ENCODE measurements at places on chromosomes 12 and 14.

GRCh38 chr14:102891556-102891955, 30.9 kb upstream of the AMN start:
- no peak for DNase-seq

DNA sequence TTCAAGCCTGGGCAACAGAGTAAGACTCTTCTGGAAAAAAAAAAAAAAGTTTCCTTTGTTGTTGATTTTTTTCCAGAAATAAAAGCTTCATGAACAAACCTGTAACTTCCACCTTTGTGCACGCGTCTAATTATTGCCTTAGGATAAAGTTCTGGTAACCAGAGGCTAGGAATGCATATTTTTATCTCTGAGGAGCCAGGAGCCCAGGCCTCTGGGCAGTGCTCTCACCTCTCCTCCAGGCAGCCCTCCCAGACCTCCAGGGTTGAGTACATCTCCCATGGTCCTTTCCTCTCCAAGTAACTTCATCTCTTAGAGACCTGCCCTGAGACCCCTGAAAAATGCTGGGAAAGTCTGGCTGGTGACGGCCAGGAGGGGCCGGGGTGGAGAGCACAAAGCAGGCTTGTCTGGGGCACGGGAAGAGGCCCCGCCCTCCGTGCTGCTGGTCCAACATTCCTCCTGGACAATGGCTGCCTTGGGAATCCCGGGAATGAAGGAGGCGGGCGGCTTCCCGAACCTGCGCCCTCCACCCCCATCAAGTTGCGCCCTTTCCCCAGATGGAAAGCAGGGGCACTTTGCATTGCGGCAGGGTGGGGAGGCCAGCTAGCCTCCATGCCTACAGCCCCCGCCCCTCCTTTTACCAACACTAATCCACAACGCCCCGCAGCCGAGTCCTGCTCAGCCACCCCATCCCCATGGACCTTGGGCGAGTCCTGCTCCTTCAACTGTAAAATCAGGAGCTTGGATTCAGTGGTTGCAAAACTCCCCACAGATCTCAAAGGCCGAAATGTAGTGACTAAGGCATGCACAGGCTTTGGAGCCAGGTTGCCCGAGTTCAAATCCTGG, 7.3 kb upstream of the FIGNL2 start:
- no peak for DNase-seq

DNA sequence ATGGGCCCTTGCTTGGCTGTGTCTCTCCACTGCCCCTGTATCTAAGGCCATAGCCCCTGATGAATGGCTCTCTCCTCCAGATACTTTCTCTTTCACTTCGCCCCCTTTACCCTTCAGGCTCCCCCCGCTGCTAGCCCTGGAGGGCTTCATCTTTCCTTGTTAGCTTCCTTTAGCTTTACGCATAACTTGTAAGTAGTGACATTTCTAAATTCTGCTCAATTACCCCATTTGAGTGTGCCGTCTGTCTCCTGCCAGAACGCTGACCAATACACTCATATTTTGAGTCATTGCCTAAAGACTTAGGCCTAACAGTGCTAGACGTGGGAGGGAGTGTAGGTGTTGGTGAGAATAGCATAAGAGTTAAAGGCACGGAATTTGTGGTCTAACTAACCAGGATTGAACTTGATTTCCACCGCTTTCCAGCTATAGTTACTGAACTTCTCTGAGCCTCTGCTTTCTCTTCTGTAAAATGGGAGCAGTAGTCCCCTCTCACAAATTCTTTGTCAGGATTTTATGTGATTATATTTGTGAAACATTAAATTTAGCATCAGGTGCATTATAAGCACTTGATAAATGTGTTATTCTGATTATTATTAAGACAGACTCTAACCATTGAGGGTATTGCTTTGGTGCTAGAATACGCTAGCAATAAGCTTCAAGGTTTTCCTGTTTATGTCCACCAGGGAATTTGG, 129.3 kb downstream of the ZFP36L1 start:
- DNase-seq, result no peak

DNA sequence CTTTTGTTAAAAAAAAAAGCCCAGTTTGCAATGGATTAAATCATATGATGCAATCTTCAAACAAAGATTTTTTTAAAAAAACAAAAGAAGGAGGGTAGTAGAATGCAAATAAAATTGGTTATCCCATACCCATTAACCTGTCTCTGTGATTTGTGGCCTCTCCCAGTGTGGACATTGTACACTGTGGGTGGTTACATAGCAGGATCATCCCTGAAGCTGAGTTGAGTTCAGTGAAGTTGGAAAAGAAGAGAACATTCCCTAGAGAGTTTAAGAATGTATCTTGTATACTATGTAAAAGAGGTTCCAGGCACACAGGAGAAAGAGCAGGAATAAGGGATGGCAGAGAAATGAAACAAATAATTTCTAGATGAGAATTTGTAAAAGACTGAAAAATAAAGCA, 142.4 kb upstream of the SLC16A7 start:
- DNase-seq, result no peak

GRCh38 chr12:111408116-111408440, 2.4 kb downstream of the SH2B3 start:
- DNase-seq, result no peak

DNA sequence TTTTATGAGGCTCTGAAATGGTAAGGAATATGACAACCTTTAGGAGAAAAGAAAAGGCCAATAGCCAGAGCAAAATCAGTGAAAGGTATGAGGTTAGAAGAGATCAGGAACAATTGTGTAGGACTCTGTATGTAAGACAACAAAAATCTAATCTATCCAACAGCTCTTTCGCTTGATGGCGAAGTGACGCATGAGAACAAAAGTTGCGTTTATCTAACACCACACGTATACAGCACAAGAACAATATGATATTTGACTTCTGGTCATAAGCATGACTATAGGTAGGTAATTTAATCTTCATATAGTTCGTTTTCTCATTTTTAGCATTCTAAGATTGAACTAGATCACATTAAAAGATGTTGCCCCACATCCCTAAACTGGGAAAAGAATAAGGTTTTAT, 1.5 kb downstream of the CLECL1 start:
- no peak for DNase-seq

DNA sequence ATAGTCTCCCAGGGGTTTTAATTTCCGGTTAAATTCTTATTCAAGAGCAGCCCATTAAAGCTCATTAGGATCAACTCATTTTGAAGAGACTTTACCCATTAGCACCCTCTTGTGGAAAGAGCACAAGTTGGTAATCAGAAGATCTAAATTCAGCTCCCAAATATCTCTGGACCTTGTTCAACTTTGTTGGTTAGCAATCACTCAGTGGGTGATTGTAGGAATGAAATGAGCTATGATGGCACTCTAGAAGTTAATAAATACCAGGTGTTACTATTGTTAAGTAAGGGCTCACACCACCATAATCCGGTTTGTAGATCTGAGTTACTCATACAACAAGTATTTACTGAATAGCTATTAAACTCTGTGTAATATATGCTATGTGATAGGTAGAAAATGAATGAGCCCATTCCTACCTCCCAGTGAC, 42.9 kb downstream of the TRIP11 start:
- peak; percentile 59 for DNase-seq

DNA sequence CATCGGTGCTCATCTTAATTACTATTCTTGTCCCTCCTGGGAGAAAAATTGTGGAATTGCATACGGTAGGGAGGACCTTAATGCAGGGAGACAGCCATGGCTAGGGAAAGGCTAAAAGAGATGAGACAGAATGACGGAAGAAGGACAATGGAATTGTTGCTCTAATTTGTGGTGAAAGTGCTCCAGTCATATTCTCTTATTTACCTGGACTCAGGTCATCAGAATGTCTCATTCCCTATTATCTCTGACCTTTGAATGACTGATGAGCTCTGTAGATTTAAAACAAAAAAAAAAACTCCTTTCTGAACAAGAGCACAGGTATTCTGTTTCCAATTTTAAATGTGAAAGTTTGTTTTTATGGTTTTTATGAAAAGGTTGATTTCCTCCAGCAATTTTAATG, 8.6 kb upstream of the EPS8 start:
- no peak for DNase-seq

GRCh38 chr12:111616177-111616623, 17.1 kb upstream of the ATXN2 start:
- DNase-seq, result no peak

DNA sequence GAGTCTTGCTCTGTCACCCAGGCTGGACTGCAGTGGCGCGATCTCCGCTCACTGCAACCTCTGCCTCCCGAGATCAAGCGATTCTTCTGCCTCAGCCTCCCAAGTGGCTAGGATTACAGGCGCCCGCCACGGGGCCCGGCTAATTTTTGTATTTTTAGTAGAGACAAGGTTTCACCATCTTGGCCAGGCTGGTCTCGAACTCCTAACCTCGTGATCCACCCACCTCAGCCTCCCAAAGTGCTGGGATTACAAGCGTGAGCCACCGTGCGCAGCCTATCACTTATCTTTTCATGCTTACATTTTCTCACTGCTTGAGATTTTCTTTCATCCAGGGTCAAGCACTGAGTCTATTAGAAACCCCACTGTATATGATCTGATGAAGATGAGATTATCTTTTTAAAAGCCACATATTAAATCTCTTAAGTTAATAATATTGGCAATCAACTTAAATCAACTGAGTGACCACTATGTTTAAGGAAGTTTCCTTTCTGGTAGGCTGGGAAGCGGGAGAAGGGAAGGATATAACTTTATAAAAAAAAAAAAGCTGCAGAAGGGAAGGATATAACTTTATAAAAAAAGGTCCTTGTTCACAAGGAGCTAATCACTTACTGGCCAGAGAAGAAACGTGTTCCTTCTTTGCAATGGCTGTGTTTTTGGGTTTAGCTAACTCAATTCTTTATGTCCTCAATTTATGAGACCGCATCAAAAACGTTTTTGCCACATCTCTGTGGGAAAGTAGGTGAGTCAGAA, 1.3 kb upstream of the MDM2 start:
- DNase-seq, result no peak

- no peak for DNase-seq
Measured at GRCh38 chr12:21980544-21980943, 39.3 kb upstream of the ABCC9 start.

- no peak for DNase-seq
Measured at GRCh38 chr14:101586531-101587430, 25.5 kb downstream of the DIO3 start.

DNA sequence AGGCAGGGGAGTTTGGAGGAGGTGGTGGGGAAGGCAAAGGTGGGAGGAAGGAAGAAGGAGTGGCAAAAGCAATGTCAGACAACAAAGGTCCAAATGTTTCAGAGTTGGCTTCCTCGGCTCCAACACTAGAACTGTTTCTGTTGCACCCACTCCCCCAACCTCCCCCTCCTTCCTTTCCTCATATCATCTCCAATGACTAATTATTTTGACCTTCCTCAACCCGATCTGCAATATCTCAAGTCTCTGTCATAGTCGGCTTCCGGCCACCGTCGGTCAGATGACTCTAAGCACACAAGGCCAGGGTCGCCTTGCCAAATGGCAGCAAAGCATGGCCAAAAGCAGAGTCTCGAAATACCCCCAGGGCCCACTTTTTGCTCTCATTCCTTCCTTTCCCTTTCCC, 637.0 kb upstream of the TBX3 start:
- no peak for DNase-seq

DNA sequence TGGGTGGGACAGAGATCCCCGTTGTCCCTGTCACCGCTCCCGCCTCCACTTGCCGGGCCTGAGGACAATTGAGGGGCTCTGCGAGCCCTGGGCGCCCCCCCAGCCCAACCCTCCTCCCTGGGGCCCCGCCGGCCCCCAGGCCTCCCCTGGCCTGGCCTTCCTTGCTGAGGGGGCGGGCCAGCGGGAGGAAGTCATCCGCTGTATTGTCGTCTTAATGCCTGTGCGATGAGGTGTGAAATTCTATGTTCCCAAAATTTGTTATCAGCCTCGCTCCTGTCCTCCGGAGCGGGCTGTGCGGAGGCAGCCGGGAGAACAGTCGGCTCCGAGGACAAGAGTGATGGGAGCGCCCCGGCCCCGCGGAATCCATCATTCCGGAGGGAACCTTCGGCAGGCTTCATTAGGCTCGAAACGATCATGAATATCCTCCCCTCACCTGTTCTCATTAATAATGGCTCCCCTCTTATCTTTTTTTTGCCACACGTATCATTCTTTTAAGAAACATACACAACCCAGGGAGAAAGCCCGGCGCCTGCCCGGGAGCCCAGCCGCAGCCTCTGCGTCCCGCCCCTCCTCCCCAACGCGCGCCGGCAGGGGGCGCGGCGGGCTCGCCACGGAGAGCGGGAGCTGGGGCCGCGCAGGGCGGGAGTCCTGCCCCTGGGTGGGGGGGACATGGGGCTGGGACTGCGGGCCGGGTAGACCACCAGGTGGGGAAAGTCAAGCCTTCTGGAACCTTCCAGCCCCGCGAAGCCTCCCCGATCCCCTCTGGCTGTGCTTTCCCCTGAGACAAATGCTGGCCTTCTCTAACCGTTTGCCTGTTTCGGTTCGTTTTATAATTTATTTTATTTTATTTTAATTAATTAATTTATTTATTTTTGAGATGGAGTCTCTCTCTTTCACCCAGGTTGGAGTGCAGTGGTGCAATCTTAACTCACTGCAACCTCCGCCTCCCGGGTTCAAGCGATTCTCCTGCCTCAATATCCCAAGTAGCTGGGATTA, 17.1 kb upstream of the DLK1 start:
- peak; percentile 61 for DNase-seq

- no peak for DNase-seq
Measured at GRCh38 chr14:88901189-88901588, 76.7 kb downstream of the TTC8 start.

GRCh38 chr12:46916796-46917419, 91.1 kb upstream of the SLC38A4 start:
- no peak for DNase-seq

GRCh38 chr12:8829125-8829518, 6.7 kb downstream of the A2ML1 start:
- DNase-seq, result no peak

- DNase-seq, result no peak
Measured at GRCh38 chr12:91178139-91178561, 4.5 kb downstream of the DCN start.

GRCh38 chr12:69120354-69120753, 119.0 kb upstream of the CPSF6 start:
- no peak for DNase-seq

GRCh38 chr14:100804558-100805309, 21.2 kb upstream of the MEG3 start:
- no peak for DNase-seq

DNA sequence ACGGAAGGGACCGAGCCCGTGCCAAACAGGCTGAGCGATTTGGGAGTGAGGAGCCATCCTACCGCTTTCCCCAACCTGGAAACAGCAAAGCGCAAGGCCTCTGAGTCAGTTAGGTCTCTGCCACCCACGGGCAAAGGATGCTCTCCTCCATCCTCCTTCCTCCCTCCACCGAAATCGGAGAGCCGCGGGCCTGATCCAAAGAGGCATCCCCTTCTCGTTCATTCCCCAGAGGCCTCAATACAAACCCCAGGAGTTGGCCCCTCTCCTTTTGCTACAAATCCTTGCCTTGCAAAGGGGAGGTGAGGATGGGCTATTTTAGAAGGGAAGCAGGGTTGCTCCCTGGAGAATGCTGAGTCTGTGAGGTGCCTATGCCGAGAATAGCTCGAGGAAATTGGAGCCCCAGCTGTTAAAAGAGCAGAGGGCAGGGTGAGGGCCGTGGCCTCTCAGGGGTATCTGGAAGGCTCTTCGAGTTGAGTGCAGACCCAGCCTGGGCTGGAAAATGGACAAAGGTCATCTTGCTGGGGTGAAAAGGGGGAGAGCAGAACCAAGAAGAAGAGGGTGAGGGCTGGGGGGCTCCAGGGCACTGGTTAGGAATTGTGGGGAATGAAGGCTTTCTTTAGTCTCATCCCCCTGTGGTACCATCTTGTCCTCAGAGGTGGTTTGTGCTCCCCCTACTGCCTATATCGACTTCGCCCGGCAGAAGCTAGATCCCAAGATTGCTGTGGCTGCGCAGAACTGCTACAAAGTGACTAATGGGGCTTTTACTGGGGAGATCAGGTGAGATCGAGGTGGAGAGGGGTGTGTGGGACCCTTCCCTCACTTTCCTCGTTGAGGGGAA, 1.1 kb downstream of the TPI1 start:
- no peak for DNase-seq

GRCh38 chr12:120909633-120910298, 5.6 kb upstream of the SPPL3 start:
- DNase-seq, result no peak
